Kidney capillary endothelial cell (primary cell): ENCODE measurements at places on chromosomes 6 and 20.

DNA sequence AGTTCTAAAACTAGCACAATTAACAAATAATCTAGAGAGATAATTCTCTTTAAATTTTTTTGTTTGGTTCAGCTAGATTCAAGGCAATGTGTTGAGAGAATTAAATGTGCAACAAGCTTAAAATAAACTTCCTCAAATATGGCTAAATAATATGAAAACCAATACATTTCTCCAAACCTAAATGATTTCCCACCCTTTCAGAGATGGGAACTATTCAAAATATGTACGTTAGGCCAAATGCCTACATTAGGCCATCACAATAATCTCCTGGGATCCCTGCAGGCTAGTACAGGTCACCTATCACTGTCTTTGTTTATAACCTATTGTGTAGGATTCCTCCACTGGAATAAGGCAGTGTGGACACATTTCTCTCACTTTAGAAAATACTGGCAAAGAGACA is 1.7 kb downstream of the FAXC start:
- DNase-seq: no peak

DNA sequence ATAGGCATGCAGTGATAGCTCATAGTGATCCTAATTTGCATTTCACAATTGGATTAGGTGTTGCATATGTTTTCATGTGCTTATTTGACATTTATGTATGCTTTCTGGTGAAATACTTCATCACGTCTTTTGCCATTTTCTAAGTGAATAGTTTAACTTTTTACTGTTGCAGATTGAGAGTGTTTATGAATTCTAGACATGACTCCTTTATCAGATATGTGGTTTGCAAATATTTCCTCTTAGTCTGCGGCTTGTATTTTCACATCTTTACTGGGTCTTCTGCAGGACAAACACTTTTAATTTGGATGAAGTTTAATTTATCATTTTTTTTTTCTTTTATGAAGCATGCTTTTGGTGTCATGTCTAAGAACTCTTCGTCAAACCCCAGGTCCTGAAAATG is 39.2 kb downstream of the CCN2 start:
- DNase-seq: no peak

- DNase-seq: no peak
Observed at GRCh38 chr6:150734235-150734634, 131.3 kb upstream of the MTHFD1L start.

GRCh38 chr6:24080711-24081110 is 45.3 kb upstream of the NRSN1 start:
- no peak for DNase-seq

DNA sequence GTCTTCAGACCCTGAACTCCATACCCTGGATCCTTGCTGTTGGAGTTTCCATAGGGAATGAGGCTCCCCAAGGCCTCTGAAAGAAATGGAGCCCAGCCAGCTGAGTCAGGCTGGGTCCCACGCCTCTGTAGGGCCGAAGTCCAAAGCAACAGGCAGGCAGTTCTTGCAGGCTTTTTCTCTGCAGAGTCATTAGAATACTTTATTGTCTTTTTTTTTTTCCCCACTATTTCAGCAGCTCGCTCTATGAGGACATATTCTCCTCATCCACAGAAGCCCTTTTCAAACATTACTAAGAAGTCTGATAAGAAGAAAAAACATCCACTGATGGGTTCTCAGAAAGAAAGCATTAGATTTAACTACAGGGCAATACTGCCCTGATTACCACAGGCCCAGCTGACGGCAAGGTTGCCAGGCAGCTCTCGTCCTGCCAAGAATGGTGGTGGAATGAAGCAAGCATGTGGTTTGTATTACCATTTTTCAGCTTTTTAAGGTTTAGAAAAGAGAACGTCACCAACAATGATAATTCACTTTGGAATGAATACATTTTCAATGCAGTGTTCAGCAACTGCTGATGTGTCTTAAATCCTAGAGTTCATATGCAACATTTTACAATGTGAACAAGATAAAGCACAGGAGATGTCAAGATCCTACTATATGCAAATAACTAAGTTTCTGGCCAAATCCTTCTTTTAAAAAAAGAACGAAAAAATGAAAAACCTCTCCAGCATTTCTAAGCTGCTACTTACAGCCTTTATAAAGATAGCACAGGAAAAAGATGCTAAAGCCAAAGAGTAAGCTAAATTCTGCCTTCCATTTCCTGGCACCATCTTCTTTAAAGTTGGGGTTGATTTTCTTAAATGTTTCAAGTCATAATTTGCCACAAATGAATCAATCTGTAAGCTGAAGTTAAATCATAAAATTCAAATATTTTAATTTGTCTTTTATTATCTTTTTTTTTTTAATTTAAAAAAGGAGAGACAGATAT is 223.6 kb upstream of the CITED2 start:
- DNase-seq: no peak

DNA sequence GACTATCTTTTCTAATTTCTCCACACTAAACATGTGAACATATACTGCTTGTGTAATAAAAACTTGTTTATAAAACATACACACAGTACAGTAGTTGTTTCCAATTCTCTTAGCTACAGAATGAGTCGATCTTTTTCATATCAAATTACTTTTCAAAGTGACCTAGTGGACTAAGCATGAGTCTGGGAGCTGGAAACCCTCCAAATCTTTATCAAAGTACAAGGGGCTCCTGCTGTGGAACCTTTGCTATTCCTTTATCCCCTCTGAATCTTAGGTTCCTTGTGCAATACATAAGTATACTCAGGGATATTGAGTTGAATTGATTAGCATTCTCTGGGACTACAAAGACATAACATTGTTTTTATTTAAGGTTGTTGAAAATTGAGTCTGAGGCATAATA is 48.7 kb upstream of the TAB2 start:
- no peak for DNase-seq

DNA sequence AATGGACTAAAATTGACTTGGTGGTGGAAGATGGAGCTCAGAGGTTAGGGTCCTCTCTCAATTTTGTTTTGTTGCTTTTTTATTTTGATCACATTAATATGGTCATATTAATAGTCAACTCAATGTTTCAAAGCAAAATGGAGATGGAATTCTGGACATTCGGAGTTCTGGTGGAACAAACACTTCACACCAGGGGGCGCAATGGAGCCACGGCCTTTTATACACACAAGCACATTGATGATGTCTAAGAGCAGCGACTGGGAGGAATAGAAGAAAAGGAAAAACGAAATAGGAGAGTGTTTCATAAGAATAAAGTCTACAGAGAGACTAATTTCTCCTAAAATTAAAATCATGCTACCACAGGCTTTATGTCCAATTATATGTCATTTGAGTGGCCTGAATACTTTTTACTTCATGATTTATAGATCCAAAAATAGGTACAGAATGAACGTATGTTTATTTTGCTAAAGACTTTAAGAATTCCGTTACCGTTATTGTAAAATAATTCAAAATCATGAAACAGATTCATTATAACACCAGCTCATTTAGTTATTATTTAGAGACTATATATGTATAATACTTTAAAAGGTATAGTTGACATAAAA is 197.6 kb upstream of the SASH1 start:
- peak; percentile 74 for DNase-seq

DNA sequence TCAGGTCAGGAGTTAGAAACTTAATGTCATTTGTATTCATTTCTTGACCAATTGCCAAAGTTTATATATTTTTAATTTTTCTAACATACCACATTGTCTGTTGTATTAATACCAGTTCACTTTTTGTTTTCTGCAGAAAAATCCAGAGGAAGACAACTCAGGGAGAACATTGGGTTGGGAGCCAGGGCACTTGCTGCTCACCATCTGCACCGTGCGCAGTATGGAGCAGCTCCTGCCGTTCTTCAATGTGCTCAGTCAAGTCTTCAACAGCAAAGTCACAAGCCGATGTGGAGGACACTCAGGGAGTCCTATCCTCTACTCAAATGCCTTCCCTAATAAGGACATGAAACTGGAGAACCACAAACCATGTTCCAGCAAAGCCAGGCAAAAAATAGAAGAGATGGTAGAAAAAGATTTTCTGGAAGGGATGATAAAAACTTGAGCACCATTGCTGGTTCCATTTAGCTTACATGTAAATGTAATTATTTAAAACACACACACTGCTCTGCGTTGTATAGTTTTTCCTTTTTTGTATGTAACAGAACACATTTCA is 25.3 kb downstream of the PGM3 start:
- no peak for DNase-seq

GRCh38 chr20:16368645-16369292 is 204.5 kb downstream of the KIF16B start:
- no peak for DNase-seq

- no peak for DNase-seq
Observed at GRCh38 chr6:156910938-156911337, 133.8 kb downstream of the ARID1B start.

- no peak for DNase-seq
Observed at GRCh38 chr6:161947371-161947770, 673.5 kb upstream of the AGPAT4 start.
